ENCODE measurements at places on chromosomes 7 and 10. TPM values are rescaled to one million over a fixed set of nuclear protein-coding genes. Genes with fewer than 3 reads are reported as not detected.

DNA sequence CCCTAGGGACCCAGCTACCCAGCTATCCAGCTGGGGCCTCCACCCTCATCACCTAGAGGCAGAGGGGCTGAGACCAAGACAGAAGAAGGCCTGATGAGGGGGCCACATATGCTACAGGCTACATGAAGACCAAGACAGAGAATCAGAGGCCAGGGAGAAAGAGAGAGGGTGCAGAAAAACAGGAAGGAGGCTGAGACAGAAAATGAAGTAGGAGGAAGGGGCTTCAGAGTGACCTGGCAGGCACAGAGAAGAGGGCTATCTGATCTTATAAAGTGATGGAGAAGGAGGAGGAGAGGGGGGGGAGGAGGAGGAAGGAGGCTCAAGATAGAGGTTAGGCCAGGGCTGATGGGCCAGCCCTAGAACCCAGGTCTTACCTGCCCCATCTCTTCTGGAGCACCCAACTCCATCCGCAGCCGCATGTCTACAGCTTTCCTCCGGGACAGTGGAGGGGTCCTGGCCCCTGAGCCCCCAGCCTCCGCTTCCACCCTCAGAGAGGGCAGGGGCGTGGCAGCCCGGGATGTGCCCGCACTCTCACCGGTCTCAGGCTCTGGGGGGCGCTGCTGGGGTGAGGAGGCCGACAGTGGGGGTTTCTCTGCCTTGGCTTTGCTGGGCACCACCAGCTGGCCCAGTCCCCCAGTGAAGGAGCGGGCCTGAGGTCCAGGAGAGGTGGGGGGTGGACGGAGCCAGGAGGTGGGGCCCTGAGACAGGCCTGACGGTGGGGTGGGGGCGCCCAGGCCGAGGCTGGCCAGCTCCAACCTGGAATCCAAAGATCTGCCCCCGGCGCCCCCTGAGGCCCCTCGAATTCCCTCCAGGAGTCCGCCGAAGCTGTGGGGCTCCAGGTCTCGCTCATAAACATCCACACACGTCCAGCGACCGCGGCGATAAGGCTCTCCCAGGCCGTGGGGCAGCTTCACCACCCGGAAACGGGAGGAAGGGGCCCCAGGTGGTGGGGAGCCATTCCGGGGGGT is 1.8 kb downstream of the TSC22D4 start:
- H3K27me3 ChIP-seq: peaks cover 3% of the 10 kb centered on the region
- DNase-seq: peak; percentile 44
- peaks cover 4% of the 10 kb centered on the region for H3K36me3 ChIP-seq
- peak overlapping the region; percentile 66 for H3K27ac ChIP-seq

Gene OR2F1
- total RNA-seq: not detected

Gene DENND11
- 46.7 TPM for total RNA-seq

Gene GNGT1
- not detected for total RNA-seq

Gene ECHDC3
- total RNA-seq: 2.7 TPM

Gene ABI1
- 53.7 TPM for total RNA-seq

- no peaks in the 10 kb centered on the region for H3K4me1 ChIP-seq
- H3K27ac ChIP-seq: no peak overlapping the region
- no peaks in the 10 kb centered on the region for H3K36me3 ChIP-seq
- H3K27me3 ChIP-seq: no peaks in the 10 kb centered on the region
Measured at GRCh38 chr7:16098585-16099179, 322.7 kb downstream of the CRPPA start.

- H3K27ac ChIP-seq: no peak overlapping the region
- H3K4me1 ChIP-seq: no peaks in the 10 kb centered on the region
- no peak for DNase-seq
Measured at GRCh38 chr7:11315666-11316258, 342.1 kb downstream of the PHF14 start.

DNA sequence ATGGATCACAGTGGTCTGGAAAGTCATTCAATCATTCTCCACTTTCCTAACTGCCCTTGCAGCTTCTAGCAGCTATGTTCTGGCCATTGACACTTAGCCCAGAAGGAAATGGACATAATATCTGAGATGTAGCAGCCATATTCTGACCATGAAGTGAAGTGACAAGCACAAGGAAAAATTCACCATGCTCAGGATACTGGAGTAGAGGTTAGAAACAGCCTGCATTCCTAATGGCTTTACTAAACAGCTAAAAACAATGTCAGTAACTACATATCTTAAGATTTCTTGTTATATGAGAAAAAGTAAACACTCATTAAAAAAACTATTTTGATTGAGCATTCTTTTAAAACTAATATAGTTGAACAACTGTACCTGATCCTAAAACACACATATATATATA is 443.8 kb downstream of the MAGI2 start:
- H3K4me3 ChIP-seq: no peak overlapping the region
- H3K4me1 ChIP-seq: no peaks in the 10 kb centered on the region
- H3K27me3 ChIP-seq: no peaks in the 10 kb centered on the region
- no peaks in the 10 kb centered on the region for H3K36me3 ChIP-seq
- no peak overlapping the region for H3K27ac ChIP-seq

- no peaks in the 10 kb centered on the region for H3K27me3 ChIP-seq
- H3K27ac ChIP-seq: no peak overlapping the region
- no peaks in the 10 kb centered on the region for H3K36me3 ChIP-seq
- H3K4me3 ChIP-seq: no peak overlapping the region
- DNase-seq: no peak
Measured at GRCh38 chr7:128247640-128248194, 6.6 kb downstream of the LEP start.

DNA sequence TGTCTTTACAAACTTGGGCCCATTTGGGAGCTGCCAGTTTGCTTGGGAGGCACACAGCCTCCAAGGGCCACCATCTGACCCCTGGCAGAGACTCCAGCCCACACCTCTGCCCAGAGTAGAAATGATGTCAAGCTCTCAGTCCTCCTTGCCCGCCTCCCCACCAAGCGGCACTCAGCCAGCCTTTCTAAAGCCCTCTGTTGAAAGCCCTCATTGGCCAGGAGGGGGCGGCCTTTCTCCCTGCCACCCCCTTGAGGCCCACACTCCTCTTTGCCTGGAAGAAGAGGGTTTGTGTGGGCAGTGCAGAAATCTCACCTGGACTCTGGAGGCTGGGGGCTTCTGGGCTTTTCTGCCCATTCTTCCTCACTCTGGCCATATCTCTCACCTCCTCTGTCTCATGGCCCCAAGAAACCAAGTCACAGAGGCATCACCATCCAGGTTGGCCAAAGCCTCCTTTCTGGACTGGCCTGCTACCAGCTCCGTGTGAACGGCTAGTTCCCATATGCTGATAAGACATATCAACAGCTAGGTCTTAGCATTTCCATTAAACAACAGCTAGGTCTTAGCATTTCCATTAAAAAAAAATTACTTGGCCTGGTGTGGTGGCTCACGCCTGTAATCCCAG is 36.1 kb downstream of the UBTD1 start:
- H3K27me3 ChIP-seq: no peaks in the 10 kb centered on the region
- no peaks in the 10 kb centered on the region for H3K36me3 ChIP-seq
- no peaks in the 10 kb centered on the region for H3K4me1 ChIP-seq
- no peak overlapping the region for H3K27ac ChIP-seq
- DNase-seq: no peak
- no peak overlapping the region for H3K4me3 ChIP-seq

Gene FBXL13
- total RNA-seq: 1.3 TPM

GRCh38 chr10:75984067-75984466 is 552.6 kb downstream of the LRMDA start:
- no peaks in the 10 kb centered on the region for H3K36me3 ChIP-seq
- no peak overlapping the region for H3K4me3 ChIP-seq
- no peak overlapping the region for H3K27ac ChIP-seq
- no peaks in the 10 kb centered on the region for H3K27me3 ChIP-seq

DNA sequence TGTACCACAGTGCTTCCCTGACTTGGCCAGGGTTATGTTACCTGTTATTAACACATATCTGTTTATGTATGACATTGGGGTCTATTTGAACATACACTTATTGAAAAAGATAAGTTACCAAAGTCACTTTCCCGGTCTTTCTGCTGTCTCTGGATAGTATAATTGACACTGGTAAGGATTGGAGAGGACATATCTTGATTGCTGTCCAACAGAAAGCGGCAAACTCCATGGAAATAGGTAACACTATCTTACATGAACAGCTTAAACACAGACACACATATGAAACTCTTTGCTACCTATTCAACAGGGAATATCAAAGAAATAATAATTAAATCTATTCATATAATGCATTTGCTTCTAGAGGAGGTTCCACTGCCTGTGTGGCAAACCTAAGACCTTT is 282.5 kb upstream of the AOAH start:
- no peak for DNase-seq
- no peak overlapping the region for H3K27ac ChIP-seq
- no peaks in the 10 kb centered on the region for H3K4me1 ChIP-seq
- no peaks in the 10 kb centered on the region for H3K27me3 ChIP-seq
- peaks cover 12% of the 10 kb centered on the region for H3K36me3 ChIP-seq

DNA sequence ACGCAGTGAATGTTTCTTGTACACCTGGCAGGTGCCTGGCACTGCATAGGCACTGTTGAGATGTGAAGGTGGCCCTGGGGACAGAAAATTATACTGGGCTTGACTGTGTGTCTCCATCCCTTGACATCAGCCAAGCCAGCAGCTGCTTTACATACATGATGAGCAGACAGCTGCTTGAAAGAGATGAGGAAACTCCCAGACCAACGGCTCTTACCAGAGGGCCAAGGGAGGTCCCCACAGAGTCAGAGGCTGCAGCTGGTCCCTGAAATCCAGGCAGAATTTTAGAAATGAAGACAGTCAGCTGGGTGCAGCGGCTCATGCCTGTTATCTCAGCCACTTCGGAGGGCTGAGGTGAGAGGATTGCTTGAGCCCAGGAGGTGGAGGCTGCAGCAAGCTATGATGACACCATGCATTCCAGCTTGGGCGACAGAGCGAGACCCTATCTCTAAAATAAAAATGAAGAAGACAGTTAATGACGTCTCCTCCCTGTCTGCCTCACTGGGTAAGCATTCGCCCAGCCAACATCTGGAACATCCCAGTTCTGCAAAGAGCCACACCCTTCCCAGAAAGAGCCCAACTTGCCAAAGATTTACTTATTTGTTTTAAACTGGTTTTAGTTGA is 17.6 kb downstream of the LIMK1 start:
- H3K27me3 ChIP-seq: no peaks in the 10 kb centered on the region
- peaks cover 12% of the 10 kb centered on the region for H3K36me3 ChIP-seq
- DNase-seq: no peak

Gene INHBA
- not detected for total RNA-seq

DNA sequence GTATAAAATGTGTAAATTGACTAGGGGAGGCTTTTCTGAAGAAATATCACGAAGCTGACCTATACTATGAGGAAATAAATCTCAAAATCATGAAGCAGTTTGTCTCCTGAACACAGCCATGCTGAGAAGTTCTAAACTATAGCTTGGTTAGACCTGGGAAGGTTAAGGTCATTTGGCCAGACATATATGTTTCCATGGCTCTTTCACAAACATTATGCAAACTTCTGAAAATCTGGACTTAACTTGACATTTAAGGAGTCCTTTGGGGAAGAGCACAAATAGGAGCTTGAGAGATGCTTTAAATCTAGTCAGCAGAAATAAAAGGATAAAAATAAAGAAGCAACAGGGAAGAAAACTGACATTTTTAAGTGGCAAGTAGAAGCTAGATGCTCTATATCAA is 115.9 kb upstream of the MEOX2 start:
- no peak for DNase-seq
- H3K4me3 ChIP-seq: no peak overlapping the region
- no peaks in the 10 kb centered on the region for H3K36me3 ChIP-seq
- no peaks in the 10 kb centered on the region for H3K27me3 ChIP-seq

Gene CLDN12
- total RNA-seq: 2.0 TPM

Gene EBLN1
- not detected for total RNA-seq

- H3K27me3 ChIP-seq: no peaks in the 10 kb centered on the region
Measured at GRCh38 chr7:139727151-139727705, 50.6 kb downstream of the HIPK2 start.

DNA sequence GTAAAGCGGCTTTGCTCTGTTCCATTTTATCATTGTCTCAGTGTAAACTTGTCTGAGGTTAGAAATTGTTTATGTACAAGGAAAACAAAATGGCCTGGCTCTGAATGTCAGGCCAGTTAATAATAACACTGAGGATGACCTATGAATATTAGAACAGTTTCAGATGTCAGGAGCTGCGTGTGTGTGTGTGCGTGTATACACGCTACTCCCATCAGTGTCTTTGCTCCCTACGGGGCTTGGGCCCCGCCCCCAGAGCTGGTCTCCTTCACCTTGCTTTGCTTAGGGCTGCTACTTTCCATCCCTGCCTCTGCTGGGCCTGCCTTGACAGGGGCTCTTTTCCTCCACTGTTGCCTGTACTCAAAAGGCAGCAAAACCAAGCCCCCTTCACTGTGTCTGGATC is 142.3 kb upstream of the BET1 start:
- H3K4me1 ChIP-seq: no peaks in the 10 kb centered on the region
- no peaks in the 10 kb centered on the region for H3K36me3 ChIP-seq
- no peak for DNase-seq
- H3K27me3 ChIP-seq: no peaks in the 10 kb centered on the region

Gene INMT
- 0.75 TPM for total RNA-seq

DNA sequence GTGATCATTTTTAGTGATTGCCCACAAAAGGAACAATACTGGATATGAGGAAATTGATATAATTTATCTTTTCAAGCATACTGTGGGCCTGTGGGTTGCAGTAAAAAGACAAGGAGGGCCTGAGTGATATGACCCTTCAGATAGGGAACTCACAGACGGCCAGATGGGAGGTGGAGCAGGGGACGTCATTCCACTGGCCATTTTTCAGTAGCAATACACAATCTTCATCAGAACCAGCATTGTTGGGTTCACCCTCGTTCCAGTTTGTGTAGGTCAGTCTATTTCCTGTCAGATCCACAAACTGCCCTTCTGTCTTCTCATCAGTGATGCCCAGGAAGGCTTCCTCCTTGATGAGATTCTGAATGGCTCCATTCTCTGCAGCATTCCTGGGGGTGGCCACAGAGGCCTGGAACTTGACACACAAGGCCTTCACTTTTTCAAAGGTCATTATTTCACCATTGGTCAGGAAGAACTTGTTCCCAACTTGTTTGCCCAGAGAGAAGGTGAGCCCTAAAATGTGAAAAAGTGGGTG is 4.5 kb downstream of the MBL2 start:
- DNase-seq: no peak
- no peaks in the 10 kb centered on the region for H3K27me3 ChIP-seq
- H3K36me3 ChIP-seq: no peaks in the 10 kb centered on the region
- no peaks in the 10 kb centered on the region for H3K4me1 ChIP-seq
- no peak overlapping the region for H3K4me3 ChIP-seq

DNA sequence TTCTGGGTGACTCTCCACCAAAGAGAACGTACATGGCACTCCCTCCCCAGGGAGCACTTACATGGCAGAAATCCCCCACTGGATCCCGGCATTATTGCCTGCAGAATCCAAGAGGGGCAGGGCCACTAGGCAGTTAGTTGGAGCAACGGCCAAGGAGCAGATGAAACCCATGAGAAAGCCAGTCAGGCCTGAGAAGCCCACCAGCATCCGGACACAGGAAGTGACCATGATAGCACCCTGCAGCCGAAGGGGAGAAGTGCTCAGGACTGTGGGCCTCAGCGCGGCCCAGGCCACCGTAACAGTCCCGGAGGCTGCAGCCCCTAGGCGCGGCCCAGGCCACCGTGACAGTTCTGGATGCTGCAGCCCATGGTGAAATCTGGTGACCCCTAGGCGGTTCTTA is 43.5 kb downstream of the STRA8 start:
- peaks cover 3% of the 10 kb centered on the region for H3K4me1 ChIP-seq
- H3K36me3 ChIP-seq: no peaks in the 10 kb centered on the region
- H3K27me3 ChIP-seq: peaks cover 5% of the 10 kb centered on the region
- no peak overlapping the region for H3K4me3 ChIP-seq
- H3K27ac ChIP-seq: no peak overlapping the region
- DNase-seq: no peak
